Frontal cortex (tissue), 4 donors: ENCODE measurements at places on chromosomes 1 and 21.

- DNase-seq = peak; percentile 73
Observed at GRCh38 chr1:228149406-228150119, at the start of gene GJC2. GJC2 (plus strand) TSS chr1:228149930; CDS start chr1:228157759, 7,829 bp downstream.

DNA sequence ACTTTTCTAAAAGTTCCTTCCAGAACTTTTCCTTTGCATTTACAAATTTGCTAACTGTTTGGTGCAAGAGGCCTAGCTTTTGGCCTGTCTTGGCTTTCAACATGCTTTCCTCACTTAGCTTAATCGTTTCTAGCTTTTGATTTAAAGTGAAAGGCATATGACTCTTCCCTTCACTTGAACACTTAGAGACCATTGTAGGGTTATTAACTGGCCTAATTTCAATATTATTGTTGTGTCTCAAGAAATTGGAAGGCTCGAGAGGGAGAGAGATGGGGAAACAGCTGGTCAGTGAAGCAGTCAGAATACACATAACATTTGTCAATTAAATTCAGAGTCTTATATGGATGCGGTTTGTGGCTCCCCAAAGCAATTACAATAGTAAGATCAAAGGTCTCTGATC lies 63.0 kb upstream of the MPC2 start:
- no peak for DNase-seq

GRCh38 chr1:21823980-21824702 lies 12.1 kb downstream of the LDLRAD2 start:
- no peak for DNase-seq

GRCh38 chr1:99532276-99532580 lies 113.7 kb upstream of the PALMD start:
- no peak for DNase-seq

DNA sequence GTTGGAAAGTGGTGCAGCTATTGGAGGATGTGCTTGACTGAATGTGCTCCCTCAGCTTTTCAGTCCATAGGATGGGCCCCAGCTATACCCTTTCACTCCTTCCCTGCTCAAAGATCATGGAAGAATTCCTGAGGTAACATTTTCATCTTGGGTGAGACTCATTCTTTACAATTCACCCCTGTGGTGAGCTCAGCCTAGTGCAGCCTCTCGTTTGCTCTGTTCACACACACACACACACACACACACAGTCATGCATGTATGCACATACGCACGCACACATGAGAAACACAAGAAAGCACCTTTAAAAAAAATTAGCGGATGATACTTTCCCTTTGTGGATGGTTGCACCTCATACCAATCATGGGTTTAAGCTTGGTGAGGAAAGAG lies 25.8 kb downstream of the CCN1 start:
- no peak for DNase-seq

DNA sequence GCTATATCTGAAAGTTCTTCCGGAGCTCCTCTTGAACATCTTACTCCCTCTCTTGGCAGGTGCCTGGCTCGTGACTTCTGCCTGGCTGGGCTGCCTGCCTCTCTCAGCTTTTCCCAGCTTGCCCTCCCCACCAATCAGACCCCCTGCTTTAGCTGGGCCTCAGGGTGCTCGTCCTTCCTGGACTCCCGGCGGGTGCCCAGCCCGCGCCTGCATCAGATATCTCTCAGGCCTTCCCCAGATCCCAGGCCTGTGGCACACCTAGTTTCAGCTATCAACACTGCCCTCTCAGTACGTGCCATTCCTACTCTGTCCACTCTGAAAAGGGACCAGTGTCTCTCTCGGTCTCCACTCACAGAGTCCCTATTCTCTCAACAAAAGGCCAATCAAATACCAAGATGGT lies 96.5 kb upstream of the CLDN14 start:
- no peak for DNase-seq

GRCh38 chr1:9309080-9309479 lies 16.4 kb downstream of the SPSB1 start:
- DNase-seq = no peak

DNA sequence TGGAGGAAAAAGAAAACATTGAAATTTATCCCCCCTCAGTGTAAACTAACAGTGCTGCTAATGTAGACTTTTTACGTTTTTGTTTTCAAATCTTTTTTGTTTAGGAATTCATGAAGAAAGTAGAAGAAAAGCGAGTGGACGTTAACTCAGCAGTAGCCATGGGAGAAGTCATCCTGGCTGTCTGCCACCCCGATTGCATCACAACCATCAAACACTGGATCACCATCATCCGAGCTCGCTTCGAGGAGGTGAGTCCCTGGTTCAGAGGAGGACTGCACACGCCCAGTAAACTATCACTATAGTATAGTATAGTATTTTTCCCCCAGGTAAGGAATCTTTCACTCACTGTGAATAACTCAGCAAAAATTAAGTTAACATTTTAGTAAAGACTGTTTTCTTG lies 37.8 kb upstream of the BMP8A start:
- no peak for DNase-seq

DNA sequence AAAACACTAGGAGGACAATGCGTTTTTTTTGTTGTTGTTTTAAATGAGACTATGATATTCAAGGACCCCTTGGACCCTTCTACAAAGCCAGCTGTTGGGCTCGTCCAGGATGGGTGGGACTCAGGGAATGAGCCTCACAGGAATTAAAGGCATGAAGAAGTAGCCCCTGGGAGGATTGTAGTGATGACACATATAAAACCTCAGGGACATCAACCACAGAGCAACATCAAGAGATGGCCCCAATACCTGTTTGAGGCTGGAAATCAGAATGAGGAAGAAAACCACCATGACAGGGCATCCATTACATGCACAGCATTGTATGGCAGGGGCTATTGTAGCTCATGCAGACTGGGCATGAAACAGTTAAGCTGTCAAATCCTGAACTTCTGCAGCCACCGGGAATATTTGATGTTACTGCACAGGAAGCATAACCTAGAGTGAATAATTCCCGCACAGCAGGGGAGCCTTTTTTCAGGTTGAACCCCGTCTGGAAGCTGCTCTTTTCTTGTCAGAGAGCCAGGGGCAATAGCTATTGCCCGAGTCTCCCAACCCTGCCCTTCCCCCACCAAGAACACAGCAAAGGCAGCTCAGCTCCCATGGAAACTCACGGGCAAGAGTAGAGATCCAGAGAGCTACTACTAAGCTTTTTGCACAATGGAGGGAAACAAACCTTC lies 140.2 kb upstream of the FGGY start:
- no peak for DNase-seq

DNA sequence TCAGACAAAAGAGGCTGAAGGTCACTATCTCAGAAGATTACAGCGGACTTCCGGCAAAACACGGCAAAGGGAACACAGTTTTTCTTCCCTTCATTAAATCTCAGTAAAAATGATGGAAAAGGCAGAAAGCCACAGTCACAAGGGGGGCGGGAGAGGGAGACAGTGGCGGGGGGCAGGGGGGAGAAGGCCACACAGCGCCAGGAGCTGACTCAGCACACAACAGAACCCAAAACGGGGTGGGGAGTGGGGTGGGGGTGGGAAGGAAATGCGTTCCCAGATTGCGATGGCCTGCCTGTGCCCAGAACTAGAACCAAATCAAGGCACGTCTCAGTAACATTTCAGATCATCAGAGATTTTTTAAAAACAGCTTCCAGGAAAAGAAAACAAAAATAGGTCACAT lies 13.4 kb downstream of the CFAP74 start:
- no peak for DNase-seq

GRCh38 chr1:109898842-109899241 lies 11.8 kb upstream of the CSF1 start:
- no peak for DNase-seq

- DNase-seq = no peak
Observed at GRCh38 chr21:31924548-31924947, 51.7 kb downstream of the HUNK start.

DNA sequence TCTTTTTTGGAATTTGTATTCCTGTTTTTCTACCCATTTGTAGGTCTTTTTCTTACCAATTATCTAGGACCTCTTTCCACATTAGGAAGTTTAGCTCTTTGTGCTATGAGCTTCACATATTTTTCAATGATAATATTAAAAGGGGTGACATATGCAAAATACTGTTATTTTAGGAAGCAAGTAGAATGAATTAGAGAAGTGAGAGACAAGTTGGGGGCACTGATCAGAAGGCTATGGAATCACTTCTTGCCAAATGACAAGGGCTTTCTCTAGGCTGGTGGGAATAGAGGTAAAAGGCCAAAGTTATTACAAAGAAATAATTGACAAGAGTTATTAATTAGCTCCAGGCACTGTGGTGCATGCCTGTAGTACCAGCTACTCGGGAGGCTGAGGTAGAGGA lies 4.3 kb upstream of the BCAR3 start:
- DNase-seq = no peak

GRCh38 chr21:44822484-44823178 lies 4.8 kb upstream of the SUMO3 start:
- DNase-seq = no peak

DNA sequence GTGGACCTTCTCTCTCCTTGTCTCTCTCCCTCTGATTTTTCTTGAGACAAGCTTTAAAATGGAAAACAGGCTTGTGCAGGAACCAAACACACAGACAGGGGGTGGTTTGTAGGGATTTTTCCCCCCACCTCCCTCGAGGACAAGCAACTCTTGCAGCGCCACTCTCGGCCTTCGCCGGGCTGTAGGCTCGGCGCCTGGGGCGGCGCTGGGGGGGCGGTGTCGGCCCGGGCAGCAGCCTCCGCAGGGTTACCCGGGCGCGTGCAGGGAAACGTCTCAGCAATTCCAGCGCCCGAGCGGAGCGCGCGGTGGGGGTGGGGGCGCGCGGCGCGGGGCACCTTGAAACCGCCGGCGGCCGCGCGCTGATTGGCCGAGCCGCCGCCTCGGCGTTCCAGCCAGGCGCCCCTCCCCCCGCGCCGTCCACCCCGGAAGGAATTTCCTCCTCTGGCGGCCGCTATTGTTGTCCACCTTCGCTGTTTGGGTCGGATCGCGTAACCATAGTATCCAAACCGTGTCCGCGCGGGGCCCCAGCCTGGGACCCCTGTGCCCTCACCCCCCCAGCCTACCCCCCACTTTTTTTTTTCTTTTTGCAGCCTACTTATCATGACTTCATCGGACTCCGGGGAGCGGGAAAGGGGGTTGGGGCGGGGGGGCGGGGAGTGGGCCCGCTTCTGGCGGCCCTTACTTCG lies 59.8 kb upstream of the ACOT11 start:
- DNase-seq = peak; percentile 93

DNA sequence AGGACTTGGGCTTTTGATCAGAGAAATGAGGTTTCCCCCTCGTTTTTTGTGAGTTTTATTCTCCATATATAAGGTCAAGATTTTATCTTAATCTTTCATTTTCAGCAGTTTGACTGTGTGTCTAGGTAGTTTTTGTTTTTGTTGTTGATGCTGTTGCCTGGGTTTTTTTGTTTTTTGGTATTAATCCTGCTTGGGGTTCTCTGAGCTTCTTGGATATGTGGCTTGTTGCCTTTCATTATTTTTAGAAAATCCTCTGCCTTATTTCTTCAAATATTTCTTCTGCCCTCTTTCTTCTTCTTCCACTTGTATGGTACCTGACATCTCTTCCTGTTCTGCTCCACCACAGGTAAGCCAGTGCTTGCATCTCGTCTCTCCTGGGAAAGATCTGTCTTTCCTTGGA lies 25.0 kb downstream of the EFCAB7 start:
- DNase-seq = no peak

GRCh38 chr1:154859786-154860155 lies 10.3 kb downstream of the KCNN3 start:
- DNase-seq = no peak

- no peak for DNase-seq
Observed at GRCh38 chr1:9245661-9246060, 11.1 kb downstream of the H6PD start.

- no peak for DNase-seq
Observed at GRCh38 chr1:19317126-19317910, 5.2 kb downstream of the SLC66A1 start.

DNA sequence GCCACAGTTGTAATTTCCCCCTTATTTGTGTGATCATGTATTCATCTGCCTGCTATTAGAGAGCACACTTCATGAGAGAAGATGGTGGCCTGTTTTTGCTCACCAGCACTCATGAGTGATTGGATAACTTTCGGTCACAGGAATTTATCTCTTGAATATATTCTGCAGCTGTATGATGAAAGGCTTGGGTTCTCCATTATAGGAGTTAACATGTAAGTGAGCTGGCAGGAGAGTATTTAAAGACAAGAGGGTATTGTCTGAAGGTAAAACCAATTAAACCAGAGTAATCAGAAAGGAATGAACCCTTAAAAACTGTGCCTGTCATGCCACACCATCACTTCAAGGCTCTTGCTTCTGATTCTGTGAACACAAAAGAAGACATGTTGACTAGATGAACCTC lies 574.9 kb upstream of the CAMK1G start:
- no peak for DNase-seq

GRCh38 chr21:41879190-41879998 lies at the start of gene PRDM15:
PRDM15 (minus strand) TSS chr21:41879344; CDS start chr21:41860363, 18,981 bp downstream.
- DNase-seq = peak; percentile 86

GRCh38 chr1:185338719-185339622 lies 21.9 kb upstream of the IVNS1ABP start:
- DNase-seq = no peak

- no peak for DNase-seq
Observed at GRCh38 chr1:212691561-212692071, 8.0 kb downstream of the BATF3 start.

DNA sequence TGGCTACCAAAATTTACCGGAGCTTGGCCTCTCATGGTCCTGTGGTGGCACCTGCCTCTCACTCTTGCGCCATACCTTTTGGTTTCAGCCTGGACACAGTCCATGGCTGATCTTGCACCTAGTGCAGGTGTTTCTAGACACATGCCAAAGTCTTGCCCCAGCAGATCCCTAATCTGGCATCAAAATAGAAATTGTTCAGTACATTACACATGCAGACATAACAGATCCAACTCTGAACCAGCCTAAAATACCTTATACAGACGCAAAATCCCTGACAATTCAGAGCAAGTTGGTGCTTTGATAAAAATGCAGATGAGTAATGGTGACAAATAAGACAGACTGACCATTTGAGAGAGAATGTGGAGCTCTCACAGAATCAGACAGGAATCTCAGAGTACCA lies 44.1 kb downstream of the NGF start:
- DNase-seq = no peak

DNA sequence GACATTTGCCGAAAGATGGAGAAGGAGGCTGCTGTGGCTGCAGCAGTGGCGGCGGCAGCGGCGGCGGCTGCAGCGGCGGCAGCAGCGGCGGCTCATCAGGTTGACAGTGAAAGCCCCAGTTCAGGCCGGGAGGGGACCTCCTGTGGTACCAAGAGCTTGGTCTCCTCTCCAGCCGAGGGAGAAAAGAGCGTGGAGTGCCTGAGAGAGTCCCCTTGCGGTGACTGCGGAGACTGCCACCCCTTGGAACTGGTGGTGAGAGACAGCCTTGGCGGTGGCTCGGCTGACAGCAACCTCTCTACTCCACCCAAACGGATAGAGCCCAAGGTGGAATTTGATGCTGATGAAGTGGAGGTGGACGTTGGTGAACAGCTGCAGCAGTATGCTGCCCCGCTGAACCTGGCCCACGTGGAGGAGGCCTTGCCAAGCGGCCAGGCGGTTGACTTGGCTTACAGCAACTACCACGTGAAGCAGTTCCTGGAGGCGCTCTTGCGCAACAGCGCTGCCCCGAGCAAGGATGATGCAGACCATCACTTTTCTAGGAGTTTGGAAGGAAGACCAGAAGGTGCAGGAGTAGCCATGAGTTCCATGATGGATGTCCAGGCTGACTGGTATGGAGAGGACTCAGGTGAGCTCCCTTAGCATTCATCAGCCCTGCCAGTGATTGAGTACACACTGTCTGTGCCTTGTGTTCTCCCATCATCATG lies 6.3 kb downstream of the ZBTB8B start:
- no peak for DNase-seq
